Muscle of leg (tissue), 16 donors: ENCODE measurements at places on chromosomes 11 and 22. TPM values are rescaled to one million over a fixed set of nuclear protein-coding genes. Genes with fewer than 3 reads are reported as not detected.

DNA sequence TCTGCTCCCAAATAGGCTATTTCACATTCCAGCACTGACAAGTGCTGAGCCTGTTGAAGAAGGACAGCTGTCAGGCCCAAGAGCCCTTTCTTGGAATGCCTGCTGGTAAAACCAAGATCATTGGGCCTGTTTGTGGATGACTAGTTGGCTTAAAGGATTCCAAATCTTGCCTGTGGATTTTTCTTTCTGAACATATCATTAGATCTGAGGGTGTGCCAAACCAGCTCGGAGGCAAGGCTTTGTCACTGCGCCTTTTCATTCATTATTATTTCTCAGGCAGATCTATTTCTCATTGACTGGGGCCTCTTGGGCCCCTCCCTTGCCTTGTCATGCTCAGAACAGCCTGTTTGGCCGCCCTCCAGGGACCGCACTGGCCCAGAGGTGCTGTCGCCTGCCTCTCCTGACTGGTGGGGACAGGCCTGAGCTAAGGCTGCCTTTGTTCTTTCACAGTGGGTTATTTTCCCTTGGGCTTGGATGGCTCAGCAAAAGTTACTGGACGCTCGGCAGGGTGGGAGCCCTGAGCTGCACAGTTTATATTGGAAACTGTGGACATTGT lies 222.7 kb upstream of the SESN3 start:
- H3K4me3 ChIP-seq = no peak overlapping the region
- peak overlapping the region; percentile 67 for H3K27ac ChIP-seq
- H3K4me1 ChIP-seq = peaks cover 32% of the 10 kb centered on the region
- no peaks in the 10 kb centered on the region for H3K27me3 ChIP-seq
- H3K36me3 ChIP-seq = no peaks in the 10 kb centered on the region
- peak; percentile 44 for DNase-seq

DNA sequence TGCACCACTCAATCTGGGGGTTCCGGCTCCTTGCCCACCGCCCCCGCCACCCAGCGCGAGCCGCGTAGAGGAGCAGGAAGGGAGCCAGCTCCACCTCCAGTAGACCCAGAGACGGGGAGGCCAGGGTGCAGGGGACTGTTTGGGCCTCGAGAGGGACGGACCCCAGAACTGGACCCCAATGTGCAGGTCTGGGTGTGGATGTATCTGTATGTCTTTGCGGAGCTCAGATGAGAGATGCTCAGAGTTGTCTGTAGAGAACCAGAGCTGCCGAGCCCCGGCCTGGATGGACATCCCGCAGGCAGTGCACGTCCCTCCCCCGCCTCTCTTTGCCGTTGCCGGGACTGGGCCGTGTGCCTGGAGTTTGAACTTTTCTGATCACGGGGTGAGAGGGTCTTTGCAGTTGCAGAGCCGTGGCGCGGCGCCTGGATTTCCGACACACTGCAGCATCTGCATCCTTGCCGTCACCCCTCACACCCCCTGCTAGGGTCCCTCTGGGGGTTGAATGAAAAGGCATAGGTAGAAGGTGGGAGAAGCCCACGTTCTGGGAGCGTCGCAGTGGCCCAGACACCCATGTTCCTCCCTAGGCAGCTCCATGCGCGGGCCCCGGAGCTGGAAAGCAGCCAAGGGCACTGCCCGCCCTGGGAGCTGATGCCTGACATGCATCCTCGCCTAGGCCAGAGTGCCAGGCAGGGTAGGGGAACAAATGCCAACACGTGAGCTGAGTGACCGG lies 105.2 kb downstream of the KCNQ1 start:
- peak; percentile 80 for DNase-seq
- peaks cover 30% of the 10 kb centered on the region for H3K4me1 ChIP-seq
- H3K4me3 ChIP-seq = no peak overlapping the region
- H3K36me3 ChIP-seq = no peaks in the 10 kb centered on the region
- peaks cover 9% of the 10 kb centered on the region for H3K27me3 ChIP-seq
- peak overlapping the region; percentile 71 for H3K27ac ChIP-seq

The TUG1 gene
- polyA plus RNA-seq = 110 TPM

The CNGA4 gene
- polyA plus RNA-seq = 0.26 TPM

The HORMAD2 gene
- polyA plus RNA-seq = not detected

The SPDYC gene
- polyA plus RNA-seq = not detected

The GPHA2 gene
- 0.15 TPM for polyA plus RNA-seq

DNA sequence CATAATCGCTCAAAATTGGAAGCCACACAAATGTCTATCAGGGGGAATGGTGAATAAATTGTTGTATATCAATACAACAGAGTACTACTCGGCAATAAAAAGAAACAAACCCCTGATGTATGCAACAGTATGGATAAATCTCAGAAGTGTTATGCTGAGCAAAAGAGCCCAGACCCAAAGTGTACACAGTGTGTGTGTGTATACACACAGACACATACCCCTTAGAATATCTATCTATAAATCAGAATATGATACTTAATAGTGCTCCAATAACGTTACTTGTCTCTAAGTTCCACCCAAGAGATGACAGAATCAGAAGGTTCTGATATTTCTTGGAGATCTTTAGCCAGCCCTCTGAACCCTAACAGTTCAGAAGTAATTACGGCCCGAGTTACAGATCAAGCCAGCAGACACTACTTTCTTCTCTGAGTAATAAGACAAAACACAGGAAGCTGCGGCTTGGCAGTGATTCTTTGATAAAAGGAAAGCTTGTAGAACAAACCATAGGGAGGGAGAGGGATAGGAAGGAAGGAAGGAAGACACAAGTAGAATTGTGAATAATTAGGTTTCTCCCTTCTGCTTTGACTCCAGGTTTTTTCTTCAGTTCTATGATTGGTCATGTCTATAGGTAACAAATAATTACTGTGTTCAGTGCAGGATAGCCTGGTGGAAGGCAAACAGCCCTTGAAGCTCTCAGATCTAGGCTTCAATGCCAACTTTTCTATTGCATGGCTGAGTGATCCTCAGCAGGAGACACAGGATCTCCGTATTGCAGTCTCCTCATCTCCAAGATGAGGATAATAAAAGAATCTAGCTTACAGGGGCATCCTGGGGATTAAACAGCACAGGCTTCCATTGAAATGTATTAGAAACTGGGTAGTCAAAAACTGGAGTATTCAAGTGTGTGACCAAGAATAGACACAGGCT lies 75.6 kb upstream of the TEAD1 start:
- no peak overlapping the region for H3K27ac ChIP-seq
- DNase-seq = peak; percentile 21
- H3K36me3 ChIP-seq = no peaks in the 10 kb centered on the region
- H3K27me3 ChIP-seq = no peaks in the 10 kb centered on the region

- H3K4me1 ChIP-seq = no peaks in the 10 kb centered on the region
- no peak overlapping the region for H3K27ac ChIP-seq
- H3K36me3 ChIP-seq = no peaks in the 10 kb centered on the region
- H3K4me3 ChIP-seq = no peak overlapping the region
Observed at GRCh38 chr22:48391171-48391711, 1436.4 kb downstream of the BRD1 start.

- DNase-seq = no peak
- peak overlapping the region; percentile 10 for H3K27ac ChIP-seq
- no peaks in the 10 kb centered on the region for H3K36me3 ChIP-seq
Observed at GRCh38 chr11:2844116-2844842, 41.3 kb downstream of the CDKN1C start.

DNA sequence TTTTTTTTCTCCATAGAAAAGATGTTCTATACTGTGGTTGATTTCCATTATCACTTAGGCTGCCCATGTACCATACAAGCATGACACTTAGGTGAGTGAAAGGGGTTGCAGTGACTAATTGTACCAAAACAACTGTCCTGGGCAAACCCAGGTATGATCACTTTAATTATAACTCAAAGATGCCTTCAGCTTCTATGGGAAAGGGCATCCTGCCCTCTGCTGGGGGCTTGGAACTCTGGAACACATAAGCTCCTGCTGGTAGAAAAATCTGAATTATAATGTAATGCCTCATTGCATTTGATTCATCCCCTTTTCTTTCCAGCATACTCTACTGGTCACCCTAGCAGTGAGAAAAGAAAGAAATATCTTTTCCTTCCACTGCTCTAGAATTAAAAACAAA lies 206.3 kb downstream of the DDX10 start:
- H3K36me3 ChIP-seq = no peaks in the 10 kb centered on the region
- peak; percentile 38 for DNase-seq
- no peaks in the 10 kb centered on the region for H3K27me3 ChIP-seq
- no peak overlapping the region for H3K4me3 ChIP-seq
- no peak overlapping the region for H3K27ac ChIP-seq

- DNase-seq = no peak
- no peaks in the 10 kb centered on the region for H3K27me3 ChIP-seq
- peaks cover 2% of the 10 kb centered on the region for H3K36me3 ChIP-seq
- no peak overlapping the region for H3K4me3 ChIP-seq
- H3K27ac ChIP-seq = no peak overlapping the region
Observed at GRCh38 chr11:13423372-13423771, 39.6 kb downstream of the BTBD10 start.
